ENCODE measurements at places on chromosomes 2 and 18.
A peak's percentile ranks its signal among the peaks of the same experiment; 100 is the strongest.

- DNase-seq, result no peak
These were observed 145.2 kb downstream of the INHBB start for GRCh38 chr2:120491111-120491625.

GRCh38 chr2:134677856-134678756 lies 40.7 kb downstream of the TMEM163 start:
- no peak for DNase-seq

GRCh38 chr2:100451092-100451491 lies 19.2 kb upstream of the NMS start:
- DNase-seq, result no peak

GRCh38 chr2:96534701-96535181 lies 1.8 kb upstream of the ARID5A start:
- DNase-seq, result no peak

DNA sequence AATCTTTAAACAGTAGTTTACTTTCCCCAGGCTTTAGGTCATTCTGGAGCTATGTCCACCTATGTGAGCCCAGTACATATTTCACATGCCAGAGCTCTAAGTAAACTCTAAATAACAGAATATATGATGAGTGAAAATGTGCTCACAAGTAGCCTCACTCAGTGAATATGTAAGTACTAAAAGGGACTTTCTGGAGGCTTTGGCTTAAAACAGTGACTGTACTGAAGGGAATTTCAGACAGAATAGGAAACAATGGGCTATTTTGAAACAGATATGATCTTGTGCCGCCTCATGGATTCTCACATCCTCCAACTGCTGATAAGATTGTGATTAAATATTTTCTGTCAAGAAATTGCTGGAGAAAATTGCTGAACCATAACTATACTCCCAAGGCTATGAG lies 747.9 kb downstream of the SOCS6 start:
- DNase-seq, result no peak

GRCh38 chr2:75559680-75560021 lies 1.1 kb downstream of the EVA1A start:
- no peak for DNase-seq

GRCh38 chr2:215059724-215060123 lies 78.7 kb downstream of the ABCA12 start:
- no peak for DNase-seq

- DNase-seq, result no peak
These were observed 258.6 kb upstream of the TANK start for GRCh38 chr2:160901613-160902012.

DNA sequence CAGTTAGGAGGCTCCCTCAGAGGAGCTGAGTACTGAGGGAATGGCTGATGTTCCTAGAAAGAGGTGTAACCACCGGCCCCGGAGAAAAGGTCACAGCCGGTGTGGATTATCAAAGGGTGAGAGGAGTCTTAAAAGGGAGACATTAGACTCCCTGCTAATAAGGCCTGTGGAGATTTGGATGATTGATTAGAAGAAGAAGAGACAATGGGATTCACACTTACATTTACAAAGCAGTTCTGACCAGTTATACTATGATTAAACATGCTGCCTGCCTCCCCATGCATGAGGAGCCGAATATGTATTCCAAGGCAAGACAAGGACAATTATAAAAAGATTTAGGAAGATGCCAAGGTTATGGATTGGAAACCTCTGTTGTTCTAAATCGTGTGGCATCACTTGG lies 302.4 kb downstream of the SLC4A3 start:
- no peak for DNase-seq

DNA sequence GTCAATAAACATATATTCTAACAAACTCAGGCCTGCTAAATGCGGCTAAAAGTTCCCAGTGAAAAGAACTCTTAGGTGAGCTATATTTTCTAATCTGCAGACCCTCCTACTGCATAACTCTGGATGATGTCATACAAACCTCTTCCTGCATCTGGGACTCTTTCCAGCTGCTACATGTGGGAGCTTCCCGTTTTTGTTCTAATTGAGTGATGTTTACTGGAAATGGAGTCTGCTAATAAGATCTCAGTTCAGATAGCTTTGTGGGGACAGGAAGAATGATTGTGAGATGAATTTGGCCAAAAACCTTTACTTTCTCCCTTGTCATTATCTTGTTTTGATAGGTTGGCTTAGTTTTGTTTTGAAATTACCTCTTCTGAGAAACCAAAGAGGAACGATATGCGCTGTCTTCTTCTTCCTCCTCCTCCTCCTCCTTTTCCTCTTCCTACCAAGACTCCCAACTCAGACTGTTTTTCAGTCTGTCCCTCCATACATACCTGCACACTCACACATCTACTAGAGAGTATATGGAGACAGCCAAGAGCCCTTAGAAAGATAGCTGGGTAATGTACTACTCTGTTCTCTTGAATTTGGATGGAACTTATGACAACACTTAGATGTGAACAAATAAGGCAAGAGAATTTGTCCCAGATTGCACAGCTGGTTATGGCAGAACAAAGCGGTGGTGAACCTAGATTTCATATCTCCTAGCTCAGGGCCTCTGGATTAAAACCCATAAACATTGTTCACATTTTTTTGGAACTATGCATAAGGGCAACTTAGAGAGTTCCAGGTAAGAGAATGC lies 39.8 kb upstream of the AAK1 start:
- DNase-seq, result peak; percentile 71

- no peak for DNase-seq
These were observed 38.7 kb downstream of the PHLPP1 start for GRCh38 chr18:62754026-62754425.

DNA sequence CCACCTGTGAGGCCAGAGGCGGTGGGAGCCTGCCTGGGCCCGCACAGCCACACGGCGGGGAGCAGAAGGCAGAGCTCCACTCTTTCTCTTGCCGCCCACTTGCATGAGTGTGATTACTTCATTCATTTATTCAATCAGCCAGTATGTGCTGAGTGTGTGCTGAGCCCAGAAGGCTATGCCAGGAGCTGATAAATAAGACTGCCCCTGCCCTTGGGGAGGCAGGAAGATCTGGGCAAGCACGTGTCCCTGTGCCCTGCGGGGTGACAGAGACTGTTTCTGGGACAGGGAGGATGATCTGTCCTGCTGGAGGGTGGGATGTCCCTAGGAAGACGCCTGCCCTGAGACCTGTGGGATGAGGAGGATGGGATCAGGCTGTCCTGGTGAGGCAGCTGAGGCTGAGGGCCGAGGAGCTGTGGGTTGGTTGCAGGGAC lies 250.8 kb downstream of the DYSF start:
- no peak for DNase-seq

All from activated CD4-positive, alpha-beta T cell treated with anti-CD3 and anti-CD28 coated beads, Interleukin-10, Interleukin-2, amounts not matched to agents 100 ng/mL and 50 ng/mL, durations not matched to agents 16 hours and 8 hours (primary cell).